T-cell (primary cell): ENCODE measurements at places on chromosomes 4 and X.

DNA sequence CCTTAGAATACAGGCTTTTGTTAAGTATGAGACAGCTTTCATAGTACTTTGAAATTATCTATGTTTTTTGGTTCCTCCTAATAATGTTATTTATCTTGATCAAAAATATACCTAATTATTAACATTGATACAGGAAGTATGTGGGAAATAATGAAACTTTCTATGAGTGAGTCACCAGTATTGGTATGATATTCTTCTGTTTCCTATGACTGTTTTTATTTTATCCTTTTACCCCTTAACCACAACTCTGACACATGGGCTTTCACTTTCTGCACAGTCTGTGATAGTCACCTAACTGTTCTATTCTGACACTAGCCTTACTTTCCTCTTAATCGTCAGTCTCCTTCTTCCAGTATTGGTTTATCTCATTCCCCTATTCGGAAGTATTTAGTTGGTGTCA lies 4.7 kb downstream of the THAP9 start:
- H3K4me1 ChIP-seq, result no peaks in the 10 kb centered on the region
- H3K27ac ChIP-seq, result no peak overlapping the region
- no peaks in the 10 kb centered on the region for H3K27me3 ChIP-seq
- no peak for DNase-seq

DNA sequence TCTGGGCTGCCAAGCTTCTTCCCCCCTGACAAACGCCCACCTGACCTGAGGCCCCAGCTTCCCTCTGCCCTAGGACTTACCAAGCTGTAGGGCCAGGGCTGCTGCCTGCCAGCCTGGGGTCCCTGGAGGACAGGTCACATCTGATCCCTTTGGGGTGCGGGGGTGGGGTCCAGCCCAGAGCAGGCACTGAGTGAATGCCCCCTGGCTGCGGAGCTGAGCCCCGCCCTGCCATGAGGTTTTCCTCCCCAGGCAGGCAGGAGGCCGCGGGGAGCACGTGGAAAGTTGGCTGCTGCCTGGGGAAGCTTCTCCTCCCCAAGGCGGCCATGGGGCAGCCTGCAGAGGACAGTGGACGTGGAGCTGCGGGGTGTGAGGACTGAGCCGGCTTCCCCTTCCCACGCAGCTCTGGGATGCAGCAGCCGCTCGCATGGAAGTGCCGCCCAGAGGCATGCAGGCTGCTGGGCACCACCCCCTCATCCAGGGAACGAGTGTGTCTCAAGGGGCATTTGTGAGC lies 37.0 kb downstream of the HTRA3 start:
- no peaks in the 10 kb centered on the region for H3K36me3 ChIP-seq
- H3K27me3 ChIP-seq, result no peaks in the 10 kb centered on the region
- no peak for DNase-seq
- H3K4me3 ChIP-seq, result no peak overlapping the region

- no peaks in the 10 kb centered on the region for H3K27me3 ChIP-seq
- H3K36me3 ChIP-seq, result no peaks in the 10 kb centered on the region
- no peak overlapping the region for H3K27ac ChIP-seq
- H3K4me1 ChIP-seq, result no peaks in the 10 kb centered on the region
Measured at GRCh38 chrX:119194621-119195020, 41.5 kb upstream of the PGRMC1 start.

DNA sequence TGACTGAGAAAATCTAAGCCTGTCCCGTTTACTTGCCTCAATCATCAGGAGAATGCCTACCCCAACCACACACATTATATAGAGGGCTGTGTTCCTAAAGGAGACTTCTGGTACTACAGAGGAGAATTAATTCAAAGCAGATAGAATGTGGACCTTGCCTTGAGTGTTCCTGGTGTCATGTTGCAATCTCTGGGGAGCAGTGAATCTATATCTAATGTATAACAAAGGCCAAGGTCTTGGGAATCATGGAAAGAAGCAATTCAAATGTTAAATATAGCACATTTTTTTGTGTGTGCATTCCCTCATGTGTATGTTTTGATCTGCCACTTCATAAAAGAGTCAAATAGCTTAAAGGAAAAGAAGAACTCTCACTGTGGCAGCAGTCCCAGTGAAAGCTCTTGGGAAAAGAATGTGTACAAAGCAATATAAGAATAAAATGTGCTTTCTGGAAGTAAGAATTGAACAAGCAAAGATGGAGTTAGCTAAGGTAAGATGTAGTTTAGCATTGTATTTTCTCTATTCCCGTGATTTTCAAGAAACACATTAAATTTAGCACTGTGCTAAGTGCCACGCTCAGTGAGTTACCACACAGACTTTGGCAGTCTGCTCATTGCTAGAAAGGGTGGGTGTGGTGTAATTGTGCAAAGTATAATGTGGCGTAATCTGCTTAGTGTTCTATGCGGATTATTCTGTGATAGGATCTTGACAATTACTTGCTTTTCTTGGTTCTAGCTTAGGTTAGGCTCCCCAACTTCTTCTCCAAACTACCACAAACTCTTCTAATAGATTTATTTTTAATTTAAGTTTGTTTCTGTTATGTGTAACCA lies 13.7 kb downstream of the ADH6 start:
- H3K27me3 ChIP-seq, result no peaks in the 10 kb centered on the region
- H3K4me1 ChIP-seq, result no peaks in the 10 kb centered on the region
- DNase-seq, result no peak
- no peaks in the 10 kb centered on the region for H3K36me3 ChIP-seq
- H3K27ac ChIP-seq, result no peak overlapping the region

GRCh38 chrX:9646471-9647224 lies 119.0 kb downstream of the GPR143 start:
- H3K36me3 ChIP-seq, result no peaks in the 10 kb centered on the region
- H3K27ac ChIP-seq, result no peak overlapping the region
- no peak for DNase-seq
- H3K4me1 ChIP-seq, result peaks cover 20% of the 10 kb centered on the region
- no peak overlapping the region for H3K4me3 ChIP-seq

DNA sequence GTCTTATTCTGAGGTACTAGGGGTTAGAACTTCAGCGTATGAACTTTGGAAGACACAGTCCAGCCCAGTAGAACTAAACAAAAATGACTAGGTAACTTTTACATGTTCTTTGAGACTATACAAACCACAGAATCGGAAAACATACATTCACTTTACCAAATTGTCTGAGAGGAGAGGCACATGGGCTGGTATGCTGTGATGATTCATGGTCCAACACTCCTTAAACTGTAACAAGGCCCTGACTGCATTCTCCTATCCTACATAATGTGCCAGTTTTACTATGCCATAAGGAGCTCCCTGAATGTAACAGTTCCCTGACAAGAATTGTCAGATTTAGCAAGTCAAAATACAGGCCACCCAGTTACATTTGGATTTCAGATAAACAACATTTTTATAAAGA lies 640.0 kb downstream of the RAB28 start:
- no peaks in the 10 kb centered on the region for H3K27me3 ChIP-seq
- no peak overlapping the region for H3K4me3 ChIP-seq
- no peak for DNase-seq
- no peak overlapping the region for H3K27ac ChIP-seq

DNA sequence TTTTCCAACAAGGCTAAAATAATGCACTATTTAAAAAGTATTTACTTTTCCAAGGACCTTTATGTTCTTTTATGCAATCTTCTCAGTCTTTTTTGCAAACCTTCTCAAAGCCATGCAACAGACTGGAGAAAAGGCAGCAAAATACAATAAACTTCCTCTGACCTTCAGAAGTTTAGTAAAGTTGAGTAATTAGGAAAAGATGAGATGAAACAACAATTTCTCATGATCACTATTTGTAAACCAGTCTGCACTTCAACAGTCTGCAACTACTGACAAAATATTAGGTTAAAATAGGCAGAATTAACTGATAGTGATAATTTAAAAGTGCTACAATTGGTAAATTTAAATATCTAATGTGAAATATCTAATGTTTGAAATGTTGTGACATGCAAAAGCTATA lies 884.9 kb upstream of the PCDH10 start:
- DNase-seq, result no peak
- H3K27ac ChIP-seq, result no peak overlapping the region
- no peaks in the 10 kb centered on the region for H3K4me1 ChIP-seq
- no peaks in the 10 kb centered on the region for H3K36me3 ChIP-seq
- H3K27me3 ChIP-seq, result no peaks in the 10 kb centered on the region
- H3K4me3 ChIP-seq, result no peak overlapping the region

GRCh38 chr4:147090486-147090885 lies 144.8 kb upstream of the TTC29 start:
- no peaks in the 10 kb centered on the region for H3K36me3 ChIP-seq
- H3K27ac ChIP-seq, result no peak overlapping the region
- no peak overlapping the region for H3K4me3 ChIP-seq
- DNase-seq, result no peak
- H3K4me1 ChIP-seq, result no peaks in the 10 kb centered on the region

GRCh38 chr4:156615066-156615531 lies 356.5 kb downstream of the PDGFC start:
- no peak for DNase-seq
- H3K36me3 ChIP-seq, result no peaks in the 10 kb centered on the region
- H3K4me3 ChIP-seq, result no peak overlapping the region
- H3K27ac ChIP-seq, result no peak overlapping the region

GRCh38 chr4:150421612-150422011 lies 160.3 kb upstream of the MAB21L2 start:
- no peak for DNase-seq
- H3K4me3 ChIP-seq, result no peak overlapping the region
- no peaks in the 10 kb centered on the region for H3K36me3 ChIP-seq
- H3K27me3 ChIP-seq, result no peaks in the 10 kb centered on the region

DNA sequence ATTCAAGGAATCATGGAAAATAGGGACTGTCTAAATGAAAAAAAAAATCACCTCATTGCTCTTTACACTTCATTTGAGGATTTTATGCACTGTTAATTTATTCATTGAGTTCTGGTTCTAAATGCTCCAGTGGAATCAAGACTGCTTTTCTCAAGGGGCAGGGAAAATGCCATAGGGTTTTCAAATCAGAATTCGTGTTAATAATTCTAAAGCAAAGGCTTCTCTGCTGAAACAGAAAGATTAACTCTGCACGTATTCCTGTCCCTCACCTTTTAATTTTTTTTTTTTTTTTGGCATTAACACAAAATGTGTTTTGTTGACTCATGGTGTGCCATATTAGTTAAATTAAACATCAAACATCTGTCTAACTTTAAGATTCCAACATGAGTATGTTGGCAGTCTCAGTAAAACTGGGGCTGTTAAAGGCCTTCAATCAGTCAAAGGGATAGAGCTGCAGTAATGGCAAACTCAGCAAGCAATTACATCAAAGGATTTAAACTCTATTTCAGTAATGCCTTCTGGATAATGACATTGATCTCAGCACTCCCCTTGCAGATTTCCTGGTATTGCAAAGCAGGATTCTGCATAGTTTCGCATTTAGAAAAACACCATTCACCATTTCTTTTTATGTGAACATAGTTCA lies 878.1 kb downstream of the RAPGEF2 start:
- H3K27ac ChIP-seq, result no peak overlapping the region
- H3K36me3 ChIP-seq, result no peaks in the 10 kb centered on the region
- H3K27me3 ChIP-seq, result no peaks in the 10 kb centered on the region
- H3K4me3 ChIP-seq, result no peak overlapping the region

DNA sequence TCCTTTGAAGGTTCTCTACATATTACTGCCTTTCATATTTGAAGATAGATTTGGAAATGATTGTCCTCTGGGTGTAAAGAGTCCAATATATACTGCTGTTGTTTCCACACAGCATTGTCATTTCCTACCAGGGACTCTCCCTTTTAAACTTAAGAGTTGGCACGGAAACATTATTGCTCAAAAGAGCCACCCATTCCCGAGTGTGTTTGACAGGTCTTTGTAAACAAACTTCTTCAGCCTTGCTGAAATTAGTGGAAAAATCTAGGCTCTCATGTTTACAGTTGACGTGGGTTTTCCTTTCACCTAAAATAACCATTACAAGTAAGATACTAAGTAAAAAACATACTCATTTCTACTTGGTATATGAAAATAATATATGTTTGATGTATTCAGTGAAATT lies 111.4 kb upstream of the LIMCH1 start:
- no peaks in the 10 kb centered on the region for H3K4me1 ChIP-seq
- no peaks in the 10 kb centered on the region for H3K36me3 ChIP-seq
- no peak overlapping the region for H3K27ac ChIP-seq
- DNase-seq, result no peak
- H3K27me3 ChIP-seq, result no peaks in the 10 kb centered on the region
- H3K4me3 ChIP-seq, result no peak overlapping the region

DNA sequence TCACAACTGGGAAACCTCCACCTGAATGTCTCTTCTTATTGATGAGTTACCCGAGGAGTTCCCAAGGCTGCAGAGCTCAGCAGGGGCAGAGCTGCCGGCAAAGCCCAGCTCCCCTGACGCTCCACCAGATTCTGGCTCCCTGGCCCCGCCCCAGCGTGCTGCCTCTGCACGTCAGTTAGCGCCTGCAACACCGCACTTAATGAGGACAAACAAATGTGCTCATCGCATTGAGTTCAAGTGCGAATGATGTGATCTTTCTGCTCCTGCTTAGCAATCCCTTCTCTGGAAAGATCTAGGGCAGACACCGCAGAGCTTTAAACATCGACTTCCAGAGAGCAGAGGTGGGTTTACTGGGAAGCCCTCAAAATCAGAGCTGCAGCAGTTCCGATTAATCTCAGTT lies 55.5 kb upstream of the FBXW7 start:
- no peak overlapping the region for H3K4me3 ChIP-seq
- DNase-seq, result peak; percentile 44
- no peaks in the 10 kb centered on the region for H3K36me3 ChIP-seq
- H3K4me1 ChIP-seq, result peaks cover 7% of the 10 kb centered on the region
- peaks cover 13% of the 10 kb centered on the region for H3K27me3 ChIP-seq

DNA sequence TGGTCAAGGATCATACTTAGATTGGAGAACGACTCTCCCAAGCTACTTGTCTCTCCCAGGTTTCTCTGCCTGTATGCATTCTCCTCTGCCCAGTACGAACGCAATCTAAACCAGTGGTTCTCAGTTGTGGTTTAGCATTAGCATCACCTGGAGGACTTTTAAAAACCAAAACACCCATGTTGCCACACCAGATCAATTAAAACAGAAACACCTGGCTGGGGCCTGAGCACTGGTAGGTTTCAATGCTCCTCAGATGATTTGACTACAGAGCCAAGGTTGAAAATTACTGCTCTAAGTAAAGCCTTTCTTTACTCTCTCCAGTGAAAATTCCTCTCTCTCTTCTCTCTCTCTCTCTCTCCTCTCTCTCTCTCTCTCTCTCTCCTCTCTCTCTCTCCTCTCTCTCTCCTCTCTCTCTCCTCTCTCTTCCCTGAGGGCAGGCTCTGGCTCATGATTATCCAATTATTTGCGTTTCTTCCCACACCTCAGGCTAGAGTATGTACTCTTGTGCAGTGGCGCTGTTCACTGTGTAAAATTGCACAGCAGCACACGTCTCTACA lies 153.7 kb upstream of the FGF13 start:
- no peak overlapping the region for H3K27ac ChIP-seq
- H3K27me3 ChIP-seq, result no peaks in the 10 kb centered on the region

DNA sequence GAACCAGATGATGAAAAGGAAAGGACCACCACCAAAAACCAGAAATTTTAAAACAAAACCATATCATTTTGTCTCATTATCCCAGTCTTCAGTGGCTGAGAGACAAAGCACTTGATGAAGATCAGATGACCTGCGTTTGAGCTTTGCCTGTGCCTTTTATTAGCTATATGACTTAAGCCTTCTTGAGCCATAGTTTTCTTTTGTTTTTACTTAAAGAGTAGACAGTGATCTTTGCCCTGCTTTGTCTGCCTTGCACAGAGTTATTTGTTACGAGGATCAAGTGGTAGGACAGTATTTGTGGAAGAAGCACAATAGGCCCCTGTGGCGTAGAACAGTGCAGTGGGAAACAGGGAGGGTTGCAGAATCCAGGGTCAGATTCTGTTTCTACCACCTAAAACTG lies 89.9 kb downstream of the SLC10A6 start:
- no peak for DNase-seq
- no peaks in the 10 kb centered on the region for H3K4me1 ChIP-seq
- no peaks in the 10 kb centered on the region for H3K36me3 ChIP-seq
- no peaks in the 10 kb centered on the region for H3K27me3 ChIP-seq
- H3K27ac ChIP-seq, result no peak overlapping the region
